ENCODE measurements at places on chromosomes 5 and 9.

GRCh38 chr5:148179234-148179824, 11.0 kb downstream of the SPINK14 start:
- no peak for DNase-seq

DNA sequence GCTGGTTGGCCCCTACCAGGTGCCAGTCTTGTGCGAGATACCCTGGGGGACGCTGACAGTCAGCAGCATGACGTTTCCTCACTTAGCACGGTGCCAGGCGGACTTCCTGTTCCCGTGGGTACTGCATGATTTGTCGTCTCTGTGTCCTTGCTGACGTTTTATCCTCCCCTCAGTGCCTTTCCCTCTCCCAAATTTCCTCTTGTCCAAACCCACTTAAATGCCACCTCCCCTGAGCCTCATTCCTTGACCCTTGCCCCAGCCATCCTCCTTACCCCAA, 60.6 kb upstream of the SAP30L start:
- peak; percentile 4 for DNase-seq

DNA sequence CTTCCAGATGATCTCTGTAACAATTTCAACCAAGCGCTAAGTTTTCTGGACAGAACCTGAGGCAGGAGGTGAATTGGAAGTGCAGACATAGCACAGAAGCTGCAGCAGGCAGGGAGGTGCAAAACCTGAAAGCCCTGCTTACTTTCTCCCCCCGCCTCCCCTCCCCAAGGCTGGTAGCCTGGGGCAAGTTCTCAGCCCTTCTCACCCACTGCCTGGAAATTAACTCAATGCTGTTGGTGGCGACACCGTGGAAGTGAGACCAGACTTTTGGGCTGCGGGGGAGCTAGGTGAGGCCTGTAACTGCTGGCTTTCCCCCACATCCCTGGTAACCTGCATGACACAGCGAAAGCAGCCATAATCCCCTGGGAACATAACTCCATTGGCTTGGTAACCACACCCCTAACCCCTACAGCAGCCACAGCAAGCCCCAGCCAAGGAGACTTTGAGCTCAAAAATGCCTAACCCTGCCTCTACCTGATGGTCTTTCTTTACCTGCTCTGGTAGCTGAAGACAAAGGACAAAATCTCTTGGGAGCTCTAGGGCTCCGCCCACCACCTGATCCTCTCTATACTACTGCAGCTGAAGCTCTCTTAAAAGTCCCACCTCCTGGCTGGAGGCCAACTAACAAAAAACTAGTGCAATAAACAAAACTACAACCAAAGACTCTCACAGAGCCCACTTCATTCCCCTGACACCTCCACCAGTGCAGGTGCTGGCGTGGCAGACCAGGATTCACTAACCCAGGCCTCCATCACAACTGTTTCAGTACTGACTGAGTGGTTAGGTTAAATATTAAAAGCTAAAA, 11.9 kb upstream of the OR13C8 start:
- DNase-seq: no peak

DNA sequence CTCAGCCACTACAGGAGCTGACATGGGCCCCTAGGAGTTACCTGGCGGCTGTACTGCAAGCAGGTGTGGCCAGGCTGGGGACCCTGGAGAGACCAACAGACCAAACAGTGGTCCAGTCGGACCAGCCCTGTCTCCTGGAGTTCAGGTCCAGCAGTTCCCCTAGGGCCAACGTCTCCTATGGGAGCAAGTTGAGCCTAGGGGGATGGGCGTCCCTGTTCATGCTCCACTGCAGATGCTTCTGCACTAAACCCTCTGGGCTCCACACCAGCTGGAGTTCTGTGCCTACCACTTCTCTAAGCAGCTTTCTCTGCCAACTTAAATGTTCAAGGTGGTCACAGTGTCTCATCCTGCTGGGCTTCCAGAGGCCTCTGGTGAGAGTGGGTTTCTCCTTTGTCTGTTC, 20.6 kb upstream of the OMD start:
- no peak for DNase-seq

- no peak for DNase-seq
Observed at GRCh38 chr5:179275941-179276837, 69.1 kb downstream of the ADAMTS2 start.
